ENCODE measurements at places on chromosomes 2 and 18.

- no peak for DNase-seq
Observed at GRCh38 chr2:167386694-167387093, 498.4 kb downstream of the XIRP2 start.

GRCh38 chr2:3469486-3469885, 49.8 kb downstream of the ADI1 start:
- no peak for DNase-seq

GRCh38 chr2:52238782-52239181, 1206.8 kb upstream of the NRXN1 start:
- no peak for DNase-seq

GRCh38 chr2:134260713-134261112, 6.8 kb downstream of the MGAT5 start:
- DNase-seq: no peak

- no peak for DNase-seq
Observed at GRCh38 chr18:31030574-31031278, 11.8 kb downstream of the DSC3 start.
